Testis (tissue), 5 donors: ENCODE measurements at places on chromosomes 7 and 10. TPM values are rescaled to one million over a fixed set of nuclear protein-coding genes. Genes with fewer than 3 reads are reported as not detected.

DNA sequence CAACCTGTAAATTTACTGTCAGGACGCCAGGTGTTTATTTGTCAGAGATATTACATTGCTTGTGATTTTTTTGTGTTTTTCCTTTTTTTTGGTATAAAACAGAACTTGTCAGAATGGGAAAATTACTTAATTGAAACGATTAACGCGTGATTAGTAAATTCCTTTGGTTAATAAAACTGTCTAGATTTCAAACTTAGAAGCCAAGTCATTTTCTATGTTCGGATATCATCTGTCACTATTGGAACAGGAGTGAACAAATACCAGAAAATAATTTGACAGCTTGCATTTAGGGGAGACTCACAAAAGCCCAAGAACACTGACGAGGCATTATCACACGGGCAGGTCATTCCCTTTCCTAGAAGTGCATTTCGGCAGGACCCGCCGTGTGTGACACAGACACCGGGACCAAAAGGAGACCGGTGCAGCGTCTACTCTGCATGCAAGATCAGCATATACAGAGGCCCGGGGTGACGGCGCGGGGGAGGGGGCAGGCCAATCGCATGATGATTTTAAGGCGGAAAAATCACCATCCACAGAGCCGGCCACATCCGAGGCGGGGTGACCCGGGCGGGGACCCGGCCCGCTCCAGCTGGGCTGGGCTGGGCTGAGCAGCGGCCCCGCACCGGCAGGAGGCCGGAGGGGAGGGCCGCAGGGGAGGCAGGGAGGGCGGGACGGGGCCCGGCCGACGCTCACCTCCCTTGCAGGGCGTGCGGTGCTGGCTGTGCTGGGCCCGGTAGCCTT, 841 bp downstream of the GLUD1 start:
- DNase-seq = peak; percentile 76

DNA sequence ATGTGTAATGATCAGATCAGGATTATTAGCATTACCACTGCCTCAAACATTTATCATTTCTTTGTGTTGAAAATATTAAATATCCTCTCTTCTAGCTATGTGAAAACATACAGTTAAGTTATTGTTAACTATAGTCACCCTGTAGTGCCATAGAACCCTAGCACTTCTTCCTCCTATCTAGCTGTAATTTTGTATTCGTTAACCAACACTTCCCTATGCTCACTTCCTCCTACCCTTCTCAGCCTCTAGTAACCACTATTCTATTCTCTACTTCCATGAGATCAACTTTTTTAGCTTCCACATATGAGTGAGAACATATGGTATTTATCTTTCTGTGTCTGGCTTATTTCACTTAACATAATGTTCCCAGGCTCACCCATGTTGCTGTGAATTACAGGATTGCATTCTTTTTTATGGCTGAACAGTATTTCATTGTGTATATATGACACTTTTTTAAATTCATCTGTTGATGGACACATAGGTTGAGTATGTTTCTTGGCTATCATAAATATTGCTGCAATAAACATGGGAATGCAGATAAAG, 132.7 kb upstream of the RHOBTB1 start:
- DNase-seq = no peak

DNA sequence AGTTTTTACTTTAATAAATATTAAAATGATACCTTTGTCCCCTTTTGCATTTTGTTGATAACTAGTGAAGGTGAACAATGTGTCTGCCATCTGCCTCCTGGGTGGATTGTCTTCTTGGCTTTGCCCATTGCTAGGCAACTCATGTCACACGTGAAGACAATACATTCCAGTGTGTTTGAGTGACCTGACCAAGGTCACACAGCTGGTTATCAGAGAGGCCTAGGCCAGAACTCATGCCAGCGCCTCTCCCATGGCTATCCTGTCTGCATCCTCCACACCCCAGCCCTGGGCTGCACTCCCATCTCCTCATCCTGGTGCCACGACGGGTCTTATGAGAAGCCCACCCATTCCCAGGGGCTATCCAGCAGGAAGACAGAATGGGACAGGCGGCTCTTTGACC, 108.7 kb downstream of the PLCE1 start:
- DNase-seq = peak; percentile 43

TCAF2 gene
- 3.6 TPM for polyA plus RNA-seq
